ENCODE measurements at places on chromosomes 5 and 9.
A peak's percentile ranks its signal among the peaks of the same experiment; 100 is the strongest.

- DNase-seq = no peak
These were observed 143.9 kb upstream of the ZNF366 start for GRCh38 chr5:72651109-72651508.

DNA sequence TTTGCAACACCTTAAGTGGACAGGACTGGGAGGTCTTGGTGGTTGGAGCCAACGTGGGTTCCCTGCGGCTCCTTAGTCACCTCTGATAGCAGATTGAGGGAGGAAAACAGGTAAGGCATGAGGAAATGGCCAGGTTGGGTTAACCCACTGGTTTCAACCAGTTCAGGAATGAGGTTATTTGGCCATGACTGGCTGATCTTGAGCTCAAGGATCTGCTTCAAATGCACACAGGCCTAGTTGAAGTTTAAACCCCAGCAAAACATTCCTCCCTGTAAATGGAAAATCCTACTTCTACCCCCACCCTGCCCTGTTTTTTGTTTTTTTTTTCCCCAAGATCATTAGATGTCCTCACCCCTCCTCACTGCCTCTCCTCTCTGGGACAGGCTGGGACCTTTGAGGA, 3.2 kb upstream of the NUP214 start:
- no peak for DNase-seq

GRCh38 chr9:76219560-76220151, 174.6 kb downstream of the RFK start:
- no peak for DNase-seq

DNA sequence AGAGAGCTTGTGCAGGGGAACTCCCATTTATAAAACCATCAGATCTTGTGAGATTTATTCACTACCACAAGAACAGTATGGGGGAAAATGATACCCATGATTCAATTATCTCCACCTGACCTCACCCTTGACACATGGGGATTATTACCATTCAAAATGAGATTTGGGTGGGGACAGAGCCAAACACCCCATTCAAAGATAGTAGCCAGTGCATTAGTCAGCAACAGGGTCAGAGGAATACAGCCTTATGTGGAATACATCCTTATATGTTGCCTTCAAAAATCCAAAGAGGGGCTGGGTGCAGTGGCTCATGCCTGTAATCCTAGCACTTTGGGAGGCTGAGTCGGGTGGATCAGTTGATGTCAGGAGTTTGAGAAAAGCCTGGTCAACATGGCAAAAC, 563.2 kb downstream of the CCDC171 start:
- DNase-seq = no peak

DNA sequence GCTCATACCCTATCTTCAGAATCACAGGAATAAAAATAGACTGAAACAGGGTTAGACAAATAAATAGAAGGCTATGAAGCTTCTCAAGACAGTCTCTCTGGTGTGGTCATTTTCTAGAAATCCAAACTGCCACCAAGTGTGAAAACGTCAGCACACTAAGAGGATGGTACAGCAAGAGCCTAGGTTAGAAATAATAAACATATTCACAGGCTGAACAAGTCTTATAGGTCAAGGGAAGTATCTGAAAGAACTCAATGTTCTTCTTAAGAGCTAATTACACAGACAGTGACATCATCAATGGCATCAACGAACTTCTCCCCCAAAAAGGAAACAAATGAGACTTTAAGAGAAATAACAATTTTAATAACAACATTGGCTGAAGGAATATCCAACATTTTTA, 22.7 kb upstream of the PLPP6 start:
- DNase-seq = no peak

- DNase-seq = no peak
These were observed 187.4 kb downstream of the ARHGAP26 start for GRCh38 chr5:142957528-142957927.

DNA sequence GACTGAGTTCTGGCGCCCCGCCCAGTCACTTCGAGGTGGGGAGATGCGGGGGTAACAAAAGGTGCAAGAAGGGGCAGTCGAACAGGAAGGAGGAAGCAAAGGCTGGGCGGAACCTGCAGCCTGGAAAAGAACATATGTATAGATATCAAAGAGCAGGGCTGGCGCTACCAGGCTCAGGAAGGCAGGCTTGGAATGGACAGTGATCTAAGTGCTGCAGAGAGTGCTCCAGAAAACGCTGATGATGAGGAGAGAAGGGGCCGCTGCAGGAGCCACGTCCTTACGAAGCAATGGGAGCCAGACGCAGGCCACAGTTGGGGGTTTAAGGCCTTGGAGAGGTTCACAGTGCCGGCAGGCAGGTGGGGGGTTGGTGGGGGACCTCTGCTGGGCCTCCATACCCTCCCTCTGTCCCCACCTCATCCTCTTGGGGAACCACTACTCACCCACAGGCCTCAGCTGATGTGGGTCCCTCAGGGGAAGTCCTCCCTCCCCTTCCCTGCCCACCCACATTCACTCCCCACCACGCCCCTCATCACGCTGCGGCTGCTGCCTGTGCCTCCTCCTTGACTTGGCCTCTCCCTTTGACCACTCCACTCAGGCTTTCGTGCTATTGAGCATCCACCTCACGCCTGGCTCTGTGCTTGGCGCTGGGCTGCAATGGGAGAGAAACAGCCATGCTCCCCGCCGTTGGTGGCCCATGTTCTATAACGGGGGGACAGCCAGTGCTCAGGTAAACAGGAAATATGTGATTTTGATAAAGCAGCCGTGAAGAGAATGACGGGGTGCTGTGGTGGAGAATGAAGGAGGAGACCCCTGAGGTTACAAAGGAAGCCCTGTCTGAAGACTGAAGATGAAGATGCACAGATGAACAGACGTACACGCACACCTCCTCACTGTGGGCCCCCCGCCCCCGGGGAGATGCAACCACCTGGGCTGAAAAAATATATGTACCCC, 40.5 kb upstream of the RPL26L1 start:
- no peak for DNase-seq

DNA sequence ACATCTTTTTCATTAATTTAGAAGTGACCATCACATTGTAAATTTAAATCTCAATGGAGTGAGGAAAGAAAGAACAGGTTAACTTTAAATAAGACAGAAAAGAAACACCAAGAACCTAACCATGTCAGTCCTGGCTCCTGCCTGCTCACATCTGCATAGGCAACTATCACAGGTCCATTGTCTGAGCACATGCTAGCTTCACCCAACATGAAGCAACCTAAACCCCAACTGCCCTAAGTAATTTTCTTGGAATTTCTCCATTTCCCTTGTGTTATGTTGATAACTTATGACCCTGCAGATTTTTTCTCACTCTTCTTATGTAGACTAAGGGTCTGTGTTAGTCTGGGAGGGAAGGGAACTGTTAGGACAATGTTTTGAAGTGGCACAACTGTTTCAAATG, 2205.8 kb upstream of the ACO1 start:
- DNase-seq = no peak

GRCh38 chr5:111675201-111675934, 81.6 kb downstream of the NREP start:
- no peak for DNase-seq

- peak; percentile 66 for DNase-seq
These were observed at the start of gene SLC27A6 for GRCh38 chr5:128965011-128965637. Gene SLC27A6, plus strand, starts transcription at chr5:128965488. Its CDS starts 650 bp downstream, at chr5:128966138.

- no peak for DNase-seq
These were observed 101.8 kb downstream of the MAST4 start for GRCh38 chr5:66697796-66698564.

GRCh38 chr5:60010328-60010727, 116.8 kb upstream of the PDE4D start:
- peak; percentile 8 for DNase-seq

DNA sequence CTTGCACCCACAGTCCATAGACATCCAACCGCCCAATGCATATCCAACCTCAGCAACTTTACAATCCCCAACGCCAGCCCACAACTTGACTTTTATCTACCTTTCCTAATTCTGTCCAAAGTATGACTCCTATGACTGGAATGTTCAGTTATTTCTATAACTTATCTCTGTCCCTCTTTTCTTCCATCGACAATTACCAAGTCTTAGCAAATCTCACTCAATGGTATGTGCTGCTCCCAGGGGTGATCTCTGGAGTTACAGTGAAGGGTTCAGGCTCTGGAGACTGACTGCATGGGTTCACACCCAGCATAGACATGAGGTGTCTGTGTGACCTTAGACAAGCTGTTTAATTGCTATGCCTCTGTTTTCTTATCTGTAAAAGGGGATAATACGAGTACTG, 106.9 kb downstream of the SPOCK1 start:
- no peak for DNase-seq

DNA sequence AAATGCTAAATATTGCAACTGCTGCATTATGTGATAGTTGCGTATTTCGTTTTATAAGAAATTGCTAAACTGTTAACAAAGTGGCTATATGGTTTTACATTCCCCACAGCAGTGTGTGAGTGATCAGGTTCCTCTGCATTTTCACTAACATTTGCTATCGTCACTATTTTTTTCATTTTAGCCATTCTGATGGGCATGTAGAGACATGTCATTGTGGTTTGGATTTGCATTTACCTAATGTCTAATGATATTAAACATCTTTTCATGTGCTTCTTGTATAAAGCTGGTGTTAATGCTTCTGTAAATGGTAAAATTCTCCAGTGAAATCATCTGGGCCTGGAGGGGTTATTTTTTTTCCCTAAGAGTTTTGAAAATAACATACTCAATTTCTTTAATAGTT, 61.6 kb downstream of the ERCC6L2 start:
- no peak for DNase-seq

- DNase-seq = no peak
These were observed 30.2 kb downstream of the AFAP1L1 start for GRCh38 chr5:149301744-149302380.

GRCh38 chr5:15282611-15283010, 217.4 kb upstream of the FBXL7 start:
- DNase-seq = no peak

DNA sequence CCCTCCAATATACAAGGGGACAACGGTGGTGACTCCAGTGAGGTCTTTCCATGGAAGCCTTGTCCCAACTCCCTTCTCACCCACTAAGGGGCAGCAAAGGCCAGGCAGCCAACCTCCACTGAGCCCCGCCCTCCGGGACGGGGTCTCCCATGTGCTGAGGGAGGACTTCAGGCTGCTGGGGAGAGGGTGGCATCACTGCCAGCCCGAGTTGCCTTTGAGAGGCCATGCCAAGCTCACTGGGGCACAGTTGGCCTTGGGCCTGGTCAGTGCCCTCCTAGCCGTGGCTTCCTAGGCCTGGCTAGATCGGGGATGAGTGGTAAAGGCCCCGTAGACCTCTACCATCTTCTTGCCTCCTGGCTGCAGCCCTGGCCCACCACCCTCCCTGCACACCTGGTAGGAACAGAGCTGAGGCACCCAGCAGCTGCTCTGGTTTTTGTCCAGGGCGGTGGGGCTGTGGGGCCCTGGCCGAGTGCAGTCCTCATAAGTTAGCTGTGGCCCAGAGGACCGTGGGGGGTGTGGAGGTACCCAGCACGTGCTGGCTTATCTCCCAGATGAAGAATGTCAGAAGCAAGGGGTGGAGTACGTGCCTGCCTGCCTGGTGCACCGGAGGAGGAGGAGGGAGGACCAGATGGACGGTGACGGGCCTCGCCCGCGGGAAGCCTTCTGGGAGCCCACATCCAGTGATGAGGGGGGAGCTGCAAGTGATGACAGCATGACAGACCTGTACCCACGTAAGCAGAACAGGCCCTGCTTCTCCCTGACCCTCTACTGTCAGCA, 3.2 kb downstream of the SURF2 start:
- no peak for DNase-seq

GRCh38 chr9:131677049-131677443, 62.8 kb downstream of the RAPGEF1 start:
- DNase-seq = no peak

GRCh38 chr5:172052450-172053236, 46.2 kb upstream of the FBXW11 start:
- DNase-seq = no peak

GRCh38 chr5:139488260-139488659, 5.7 kb upstream of the STING1 start:
- DNase-seq = no peak

DNA sequence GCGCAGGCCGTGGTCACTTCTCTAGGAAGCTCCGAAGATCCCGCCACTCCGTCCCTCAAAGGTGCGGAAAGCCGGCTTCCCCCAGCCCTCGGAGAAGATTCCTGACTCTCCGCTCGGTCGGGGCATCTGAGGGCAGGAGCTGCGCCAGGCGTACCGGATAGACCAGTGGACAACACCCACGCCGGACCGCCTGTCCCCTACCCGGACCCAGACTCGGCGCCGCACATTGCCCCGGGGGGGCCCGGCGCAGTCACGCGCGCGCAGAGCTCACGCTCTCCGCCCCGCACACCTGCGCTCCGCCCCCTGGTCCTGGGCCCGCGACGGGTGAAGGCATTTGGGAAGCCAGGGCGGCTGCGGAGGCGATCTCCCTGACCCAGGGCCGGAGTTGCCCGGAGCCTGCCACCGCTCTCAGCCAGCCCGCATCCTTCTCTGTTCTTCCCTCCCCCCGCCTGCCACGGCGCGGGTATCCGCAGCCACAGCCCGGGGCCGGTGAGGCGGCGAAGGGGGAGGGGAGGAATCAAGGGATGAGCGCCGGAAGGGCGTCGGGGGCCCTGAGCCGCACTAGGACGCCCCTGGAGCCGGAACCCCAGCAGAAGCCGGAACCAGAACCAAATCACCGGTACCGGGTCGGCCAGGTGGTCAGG, 448 bp downstream of the RELL2 start:
- peak; percentile 44 for DNase-seq

GRCh38 chr5:56585999-56586691, 229.2 kb upstream of the MAP3K1 start:
- no peak for DNase-seq

DNA sequence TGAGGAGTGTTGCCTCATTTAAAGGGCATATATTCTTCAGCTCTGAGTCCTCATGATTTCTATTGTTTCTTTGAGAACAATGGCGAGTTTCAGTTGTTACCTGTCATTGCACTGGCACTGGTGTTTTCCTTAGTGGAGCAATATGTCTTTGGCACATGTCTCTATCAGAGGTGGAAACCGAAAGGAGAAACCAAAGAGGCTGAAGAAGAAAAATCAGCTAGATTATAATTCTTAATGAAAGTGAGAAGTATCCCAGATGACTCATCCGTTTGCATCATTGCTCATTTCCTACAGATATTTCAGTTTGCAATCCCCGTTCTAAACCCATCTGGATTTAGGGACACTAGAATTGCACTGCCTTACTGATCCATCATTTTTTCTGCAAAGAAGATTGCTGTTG, 324.6 kb downstream of the TMEM232 start:
- no peak for DNase-seq

GRCh38 chr5:104650313-104651055, 1087.9 kb upstream of the NUDT12 start:
- DNase-seq = no peak

DNA sequence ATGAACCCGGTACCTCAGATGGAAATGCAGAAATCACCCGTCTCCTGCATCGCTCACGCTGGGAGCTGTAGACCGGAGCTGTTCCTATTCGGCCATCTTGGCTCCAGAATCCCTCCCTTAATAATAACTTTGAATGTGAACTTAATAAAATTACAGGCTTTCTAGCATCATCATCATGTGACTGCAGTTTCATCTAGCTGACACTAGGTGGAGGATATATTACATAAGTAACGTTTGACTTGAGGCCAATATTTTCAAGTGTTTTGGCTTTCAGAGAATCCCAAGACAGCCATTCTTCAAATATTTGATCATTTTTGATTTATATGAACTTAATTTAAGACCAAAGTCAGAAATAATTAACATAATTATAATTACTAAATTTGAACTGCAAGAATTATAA, 474.9 kb upstream of the CDH10 start:
- peak; percentile 17 for DNase-seq
